CD8-positive, alpha-beta memory T cell (primary cell): ENCODE measurements at places on chromosomes 6 and 20. TPM values are rescaled to one million over a fixed set of nuclear protein-coding genes. Genes with fewer than 3 reads are reported as not detected.

DNA sequence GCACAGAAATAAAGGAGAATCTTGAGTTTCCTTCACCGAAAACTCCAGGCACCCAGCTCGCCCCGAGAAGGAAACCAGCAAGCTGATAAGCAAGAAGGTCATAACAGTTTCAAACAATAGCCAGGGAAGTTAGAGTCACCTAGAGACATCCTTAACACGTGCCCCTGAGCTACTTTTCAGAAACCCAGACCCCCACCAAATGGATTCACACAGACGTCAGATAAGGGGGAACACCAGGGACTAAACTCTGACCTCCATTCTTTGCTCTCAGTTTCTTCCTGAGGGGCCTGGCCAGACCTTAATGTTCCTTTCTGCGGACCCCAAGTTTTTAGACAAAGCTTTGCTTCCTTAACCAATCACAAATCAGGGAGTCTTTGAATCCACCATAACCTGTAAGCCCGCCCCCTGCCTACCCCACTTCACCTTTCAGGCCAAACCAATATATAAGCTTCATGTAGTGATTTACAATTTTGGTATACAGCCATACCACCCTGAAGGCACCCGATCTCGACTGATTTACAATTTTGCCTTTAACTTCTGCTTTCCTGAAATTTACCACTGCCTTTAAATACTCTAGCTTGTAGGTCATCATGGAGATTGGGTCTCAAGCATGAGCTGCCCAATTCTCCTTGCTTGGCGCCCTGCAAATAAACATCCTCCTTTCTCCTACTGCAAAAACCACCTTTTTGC is 11.7 kb downstream of the SOD2 start:
- DNase-seq = no peak

DNA sequence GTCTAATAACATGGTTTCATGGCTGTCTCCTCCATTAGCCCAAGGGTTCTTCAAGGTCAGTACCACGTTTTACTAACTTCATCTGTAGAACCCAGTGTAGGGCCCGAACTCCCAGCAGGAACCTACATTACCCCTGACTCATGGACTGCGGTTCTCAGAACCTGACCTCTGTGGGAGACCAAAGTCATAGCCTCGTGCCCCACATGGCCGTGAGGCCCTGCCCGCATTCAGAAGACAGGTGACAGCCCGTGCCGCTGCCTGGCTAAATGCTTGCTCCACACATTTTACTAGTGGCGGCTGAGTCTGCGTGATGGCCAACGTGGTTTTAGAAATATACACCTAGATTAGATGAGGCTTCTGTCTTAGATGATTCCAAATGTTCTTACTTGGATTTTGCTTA is 94.9 kb downstream of the CDH4 start:
- DNase-seq = no peak

RIPOR2 gene
- 54.4 TPM for total RNA-seq

GRCh38 chr6:45424451-45424861 is 46.7 kb upstream of the SUPT3H start:
- no peak for DNase-seq

GRCh38 chr6:56040889-56041301 is 165.5 kb upstream of the BMP5 start:
- no peak for DNase-seq

GPANK1 gene
- 46.4 TPM for total RNA-seq

DNA sequence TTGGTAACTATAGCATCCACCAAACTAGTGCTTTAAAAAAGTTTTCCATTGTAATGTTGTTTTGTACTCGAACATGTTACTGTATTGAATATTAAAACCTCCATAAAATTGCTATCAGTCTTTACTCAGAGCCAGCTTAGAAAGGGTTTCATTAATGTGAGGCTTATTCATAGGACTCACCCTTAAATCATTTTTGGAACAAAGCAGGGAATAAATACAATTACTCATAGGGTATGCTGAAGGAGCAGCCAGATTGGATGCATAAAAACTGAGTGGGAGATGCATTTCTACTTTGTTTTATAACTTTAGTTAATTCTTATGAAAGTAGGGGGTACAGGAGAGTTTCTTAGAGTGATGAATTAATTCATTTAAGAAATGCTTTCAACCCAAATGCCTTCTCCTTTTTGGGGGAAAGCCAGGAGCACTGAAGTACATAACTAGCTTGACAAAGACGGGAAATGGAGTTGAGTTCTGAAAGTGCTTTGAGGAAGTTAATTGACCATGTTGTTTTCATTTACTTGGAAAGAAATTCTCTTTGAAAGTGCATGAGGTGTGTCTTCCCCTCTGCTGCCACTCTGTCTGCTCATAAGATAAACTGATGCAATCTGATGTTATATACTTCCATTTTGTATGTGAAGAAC is 90.3 kb downstream of the RNF144B start:
- DNase-seq = no peak

TNFRSF21 gene
- 1.7 TPM for total RNA-seq

- no peak for DNase-seq
Measured at GRCh38 chr6:86943819-86944407, 6.6 kb downstream of the HTR1E start.

TMEM244 gene
- 0.44 TPM for total RNA-seq

- DNase-seq = no peak
Measured at GRCh38 chr6:51817832-51818231, 269.6 kb downstream of the PKHD1 start.

ASIP gene
- total RNA-seq = not detected

FERMT1 gene
- 0.22 TPM for total RNA-seq
